ENCODE measurements at places on chromosomes 13 and 19.

GRCh38 chr19:41546386-41546789, 29.6 kb upstream of the CEACAM21 start:
- DNase-seq: no peak

DNA sequence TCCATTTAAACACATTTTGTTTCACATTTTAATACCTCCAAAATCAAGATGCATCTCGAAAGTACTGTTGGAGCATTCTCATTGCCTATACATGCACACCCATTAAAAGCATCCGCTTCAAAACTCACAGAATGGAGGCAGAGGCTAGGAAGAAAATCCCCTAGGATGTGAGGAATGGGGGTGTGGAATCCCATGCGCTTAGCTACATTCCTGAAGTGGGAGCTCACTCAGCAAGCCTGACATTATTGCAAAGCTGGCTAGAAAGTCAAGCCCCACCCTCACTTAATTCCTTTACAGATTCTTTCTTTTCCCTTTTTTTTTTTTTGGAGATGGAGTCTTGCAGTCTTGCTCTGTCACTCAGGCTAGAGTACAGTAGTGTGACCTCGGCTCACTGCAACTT, 4.6 kb upstream of the FAM32A start:
- no peak for DNase-seq

DNA sequence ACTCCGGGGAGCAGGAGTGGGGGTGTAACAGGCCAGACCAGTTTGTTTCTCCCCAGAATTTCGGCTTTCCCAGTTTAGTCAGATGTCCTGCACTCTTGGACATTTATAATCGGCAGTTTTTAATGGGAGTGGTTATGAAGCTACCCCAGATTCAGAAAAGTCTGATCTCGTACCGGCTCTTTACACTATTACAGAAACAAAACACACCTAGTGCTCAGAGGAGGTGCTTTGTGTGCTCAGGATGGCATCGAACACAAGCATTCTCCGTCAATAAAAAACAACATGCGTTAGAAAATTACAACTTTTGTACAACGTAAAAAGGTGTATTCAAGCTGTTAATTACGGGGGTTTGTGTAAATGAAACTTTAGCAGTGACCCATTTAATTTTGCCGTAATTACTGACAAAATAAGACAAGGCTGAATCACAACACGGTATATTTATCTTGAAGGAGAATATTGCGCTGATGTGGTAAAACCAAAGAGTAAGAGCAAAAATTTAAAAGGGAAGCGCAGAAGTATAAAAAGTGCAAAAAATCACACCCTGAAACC, 6.6 kb upstream of the SOX1 start:
- DNase-seq: no peak

DNA sequence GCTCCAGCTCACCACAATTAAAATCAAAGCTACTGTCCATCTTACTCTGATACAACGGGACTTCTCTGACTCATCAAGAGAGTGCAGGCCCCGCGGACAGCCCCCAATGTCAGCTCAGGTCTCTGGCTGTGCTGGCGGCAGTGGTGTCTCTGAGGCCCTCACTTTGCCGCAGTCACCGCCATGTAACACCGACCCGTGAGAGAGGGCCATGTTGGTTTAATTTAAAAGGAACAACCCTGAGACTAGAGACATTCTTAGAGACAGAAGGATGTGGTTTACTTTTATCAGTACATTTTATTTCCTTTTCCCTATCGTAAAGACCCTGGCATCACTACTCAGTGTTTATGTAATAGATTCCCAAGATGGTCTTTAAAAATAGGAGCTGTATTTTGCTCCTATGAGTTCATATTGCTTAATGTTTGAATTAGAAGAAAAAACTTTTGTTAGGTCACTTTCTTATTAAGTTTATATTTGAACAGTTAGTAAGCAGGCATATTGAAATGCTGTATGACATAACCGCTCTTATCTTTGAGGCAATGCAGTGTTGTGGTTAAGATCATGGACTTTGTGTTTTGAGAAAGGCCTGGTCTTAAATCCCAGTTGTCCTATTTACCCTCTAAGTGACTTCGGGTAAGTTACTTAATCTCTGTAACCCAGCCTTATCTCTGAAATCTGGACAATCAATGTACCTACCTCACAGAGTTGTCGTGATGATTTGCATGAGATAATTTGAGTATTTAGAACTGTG, 23.4 kb downstream of the DGKH start:
- no peak for DNase-seq

GRCh38 chr19:33426621-33427361, 53.3 kb downstream of the CEBPG start:
- no peak for DNase-seq

GRCh38 chr13:41111454-41111853, 21.1 kb downstream of the KBTBD6 start:
- DNase-seq: no peak

- no peak for DNase-seq
Observed at GRCh38 chr19:370641-371330, 26.2 kb upstream of the MIER2 start.

- DNase-seq: no peak
Observed at GRCh38 chr13:30639671-30640070, 22.0 kb downstream of the USPL1 start.

DNA sequence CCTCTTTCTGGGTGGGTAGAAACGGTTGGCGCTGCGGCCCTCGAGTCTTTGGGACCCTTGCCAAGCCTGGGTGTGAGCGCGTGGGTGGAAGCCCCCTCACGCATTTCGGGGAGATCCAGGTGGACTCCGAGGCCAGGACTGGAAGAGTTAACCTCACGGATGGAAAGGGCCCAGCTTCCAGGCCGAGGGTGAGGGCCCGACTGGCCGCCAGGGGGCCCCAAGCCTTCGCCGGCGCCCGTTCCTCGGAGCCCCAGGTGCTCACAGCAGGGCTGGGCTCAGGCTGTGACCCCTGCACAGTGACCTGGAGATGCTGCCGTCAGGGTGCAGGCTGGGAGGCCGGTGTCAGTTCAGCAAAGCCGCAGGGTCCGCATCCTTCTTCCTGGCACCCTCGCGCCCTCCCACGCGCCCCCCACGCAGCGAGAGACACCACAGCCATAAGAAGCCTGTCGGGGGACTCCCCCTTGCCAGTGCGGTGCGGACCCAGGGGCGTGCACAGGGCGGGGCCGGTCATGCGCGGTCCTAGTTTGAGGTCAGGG, 34.2 kb upstream of the TMEM255B start:
- DNase-seq: peak; percentile 75

DNA sequence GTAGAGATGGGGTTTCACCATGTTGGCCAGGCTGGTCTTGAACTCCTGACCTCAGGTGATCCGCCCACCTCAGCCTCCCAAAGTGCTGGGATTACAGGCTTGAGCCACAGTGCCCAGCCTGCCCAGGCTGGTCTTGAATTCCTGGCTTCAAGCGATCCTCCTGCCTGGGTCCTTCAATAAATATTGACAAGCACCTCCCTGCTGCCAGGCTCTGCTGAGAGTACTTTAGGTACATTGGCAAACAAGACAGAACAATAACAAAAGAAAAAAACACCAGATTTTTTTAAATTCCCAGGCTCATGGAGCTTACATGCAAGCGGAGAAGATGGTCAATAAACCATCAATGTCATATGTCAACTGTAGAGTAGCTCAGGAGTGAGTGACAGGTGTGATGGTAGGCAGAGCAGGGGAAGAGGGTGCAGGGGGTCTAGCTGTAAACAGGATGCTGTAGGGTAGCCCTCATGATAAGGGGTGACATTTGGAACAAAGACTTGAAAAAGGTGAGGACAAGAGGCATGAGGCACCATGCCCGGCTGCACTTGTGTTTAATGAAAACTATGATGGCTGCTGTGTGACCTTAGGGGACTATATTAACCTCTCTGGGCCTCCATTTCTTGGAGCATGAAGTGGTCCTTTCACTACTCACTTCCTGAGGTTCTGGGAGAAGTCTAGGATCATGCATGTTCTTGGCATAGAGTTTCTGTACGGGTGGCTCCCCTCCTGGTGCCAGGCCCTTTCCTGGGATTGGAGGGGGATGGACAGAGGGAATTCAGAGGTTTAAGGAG, 19.6 kb downstream of the SULT2B1 start:
- no peak for DNase-seq

GRCh38 chr13:111917086-111917485, 149.9 kb upstream of the SOX1 start:
- DNase-seq: no peak

DNA sequence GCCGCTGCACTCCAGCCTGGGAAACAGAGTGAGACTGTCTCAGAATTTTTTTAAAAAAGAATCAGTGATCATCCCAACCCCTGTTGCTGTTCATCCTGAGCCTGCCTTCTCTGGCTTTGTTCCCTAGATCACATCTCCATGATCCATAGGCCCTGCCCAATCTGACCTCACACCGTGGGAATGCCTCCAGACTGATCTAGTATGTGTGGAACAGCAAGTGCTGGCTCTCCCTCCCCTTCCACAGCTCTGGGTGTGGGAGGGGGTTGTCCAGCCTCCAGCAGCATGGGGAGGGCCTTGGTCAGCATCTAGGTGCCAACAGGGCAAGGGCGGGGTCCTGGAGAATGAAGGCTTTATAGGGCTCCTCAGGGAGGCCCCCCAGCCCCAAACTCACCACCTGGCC, at the start of gene KLK2:
KLK2 (plus strand) TSS at position 384 of the 400 bp plus-strand sequence. CDS start 35 bp downstream, outside the sequence.
- DNase-seq: no peak

DNA sequence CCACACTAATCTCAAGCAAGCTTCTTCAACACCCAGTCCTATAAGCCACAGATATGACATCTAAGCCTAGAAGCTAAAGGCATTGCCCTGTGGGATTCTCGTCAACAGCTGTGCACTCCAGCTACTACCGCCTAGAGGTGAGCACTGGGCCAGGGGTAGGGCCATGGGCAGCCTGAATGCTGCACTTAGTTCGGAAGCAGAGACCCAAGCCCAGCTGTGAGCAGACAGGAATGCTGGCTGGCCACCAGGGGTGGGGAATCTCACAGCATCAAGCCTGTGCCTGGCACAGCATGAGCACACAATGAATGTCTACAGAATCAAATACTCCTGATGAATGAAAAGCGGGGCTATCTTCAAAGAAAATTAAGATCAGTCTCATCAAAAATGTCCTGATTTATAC, 167.5 kb upstream of the UBL3 start:
- no peak for DNase-seq

DNA sequence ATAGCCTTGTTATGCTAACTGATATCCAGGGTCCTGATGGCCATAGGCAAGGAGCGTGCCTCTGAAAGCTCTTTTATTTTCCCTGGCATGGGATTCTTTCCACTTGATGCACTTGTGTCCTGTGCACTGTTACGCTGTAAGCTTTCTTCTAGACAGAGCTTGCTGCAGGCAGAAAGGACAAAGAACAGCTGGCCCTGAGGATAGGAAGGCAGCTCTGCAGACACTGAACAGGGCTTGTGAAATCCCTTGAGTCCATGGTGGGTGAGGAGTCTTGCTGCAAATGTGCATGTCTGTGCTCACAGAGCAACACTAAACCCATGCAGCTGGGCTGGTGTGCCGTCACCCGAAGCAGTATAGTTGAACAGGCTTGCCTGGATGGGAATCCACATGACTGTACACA, 126.6 kb downstream of the AKAP11 start:
- DNase-seq: no peak

DNA sequence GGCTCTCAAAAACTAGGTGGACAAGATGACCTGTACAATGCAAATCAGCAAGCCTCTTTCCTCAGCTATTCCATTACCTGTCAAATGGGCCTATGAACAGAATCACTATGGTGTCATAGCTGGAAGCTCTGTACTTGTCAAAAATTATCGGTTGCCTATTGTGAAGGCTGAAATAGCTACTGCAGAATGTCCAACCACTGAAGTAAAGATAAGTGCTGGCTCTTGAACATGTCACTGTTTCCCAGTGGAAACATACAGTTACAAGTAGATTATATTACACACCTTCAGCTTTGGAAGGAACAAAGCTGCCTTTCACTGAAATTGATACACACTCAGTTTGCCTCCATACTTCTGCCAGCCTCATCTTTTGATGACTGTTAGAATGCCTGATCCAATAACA, 55.5 kb upstream of the PCDH9 start:
- DNase-seq: no peak

DNA sequence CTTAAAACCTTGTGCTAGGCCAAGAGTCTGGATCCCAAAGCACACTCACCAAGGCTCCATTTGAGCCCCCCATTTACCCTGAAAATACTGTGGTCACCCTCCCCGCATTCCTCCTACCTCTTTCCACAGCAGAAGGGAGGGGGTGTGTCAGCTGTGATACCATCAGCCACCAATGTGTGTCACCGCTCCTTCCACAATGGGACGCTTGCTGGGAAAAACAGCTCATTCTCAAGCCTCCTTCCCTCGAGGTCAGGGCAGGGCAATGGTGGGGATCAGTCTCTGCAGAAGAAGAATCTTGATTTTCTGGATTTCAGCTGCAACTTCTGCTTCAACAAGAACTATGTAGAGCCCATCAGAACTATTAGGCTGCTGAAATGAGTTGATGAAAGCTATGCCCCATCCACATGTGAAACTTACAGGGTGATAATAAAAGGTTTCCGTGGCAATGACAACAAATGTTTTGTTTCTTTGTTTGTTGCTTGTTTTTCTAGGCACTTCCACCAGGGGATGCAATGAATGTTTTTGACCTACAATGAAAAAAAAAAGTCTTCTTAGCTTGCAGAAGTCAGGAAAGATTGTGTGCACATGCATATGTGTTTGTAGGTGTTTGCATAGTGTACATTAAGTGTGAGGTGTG, 26.4 kb upstream of the ZNF507 start:
- no peak for DNase-seq

- no peak for DNase-seq
Observed at GRCh38 chr19:49356382-49356781, 5.8 kb downstream of the TEAD2 start.

DNA sequence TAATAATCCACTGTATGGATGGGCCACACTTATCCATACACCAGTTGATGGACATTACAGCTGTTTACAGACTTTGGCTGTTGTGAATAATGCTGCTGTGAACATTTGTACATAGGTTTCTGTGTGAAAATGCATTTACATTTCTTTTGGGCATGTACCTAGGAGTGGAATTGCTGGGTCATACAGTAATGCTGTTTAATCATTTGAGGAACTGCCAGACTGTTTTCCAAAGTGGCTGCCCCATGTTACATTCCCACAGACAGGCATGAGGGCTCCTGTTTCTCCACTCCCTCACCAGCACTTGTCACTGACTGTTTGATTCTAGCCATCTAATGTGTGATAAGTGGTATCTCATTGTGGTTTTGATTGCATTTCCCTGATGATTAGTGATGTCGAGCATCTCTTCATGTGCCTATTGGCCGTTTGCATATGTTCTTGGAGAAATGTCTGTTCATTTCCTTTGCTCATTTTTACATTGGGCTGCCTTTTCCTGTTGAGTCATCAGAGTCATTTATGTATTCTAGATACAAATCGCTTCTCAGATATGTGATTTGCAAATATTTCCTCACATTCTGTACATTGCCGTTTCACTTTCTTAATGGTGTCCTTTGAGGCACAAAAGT, 12.8 kb downstream of the TMEM255B start:
- DNase-seq: no peak

DNA sequence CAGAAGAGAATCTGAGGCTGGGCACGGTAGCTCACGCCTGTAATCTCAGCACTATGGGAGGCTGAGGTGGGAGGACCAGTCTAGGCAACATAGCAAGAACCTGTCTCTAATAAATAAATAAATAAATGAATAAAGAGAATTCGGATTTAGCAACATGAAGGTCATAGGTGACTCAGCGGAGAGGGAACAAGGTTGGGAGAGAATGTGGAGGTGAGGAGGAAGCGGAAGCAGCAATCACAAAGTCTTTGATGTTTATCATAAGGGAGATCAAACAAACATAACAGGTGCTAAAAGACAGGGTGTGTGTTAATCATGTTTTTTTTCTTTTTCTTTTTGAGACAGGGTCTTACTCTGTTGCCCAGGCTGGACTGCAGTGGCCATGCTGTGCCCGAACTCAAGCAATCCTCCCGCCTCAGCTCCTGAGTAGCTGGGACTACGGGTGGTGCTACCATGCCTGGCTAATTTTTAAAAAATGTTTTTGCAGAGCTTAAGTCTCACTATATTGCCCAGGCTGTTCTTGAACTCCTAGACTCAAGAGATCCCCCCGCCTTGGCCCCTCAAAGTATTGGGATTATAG, 16.3 kb downstream of the PBX4 start:
- no peak for DNase-seq
